Caki2 (cell line): ENCODE measurements at places on chromosomes 11 and 22.

DNA sequence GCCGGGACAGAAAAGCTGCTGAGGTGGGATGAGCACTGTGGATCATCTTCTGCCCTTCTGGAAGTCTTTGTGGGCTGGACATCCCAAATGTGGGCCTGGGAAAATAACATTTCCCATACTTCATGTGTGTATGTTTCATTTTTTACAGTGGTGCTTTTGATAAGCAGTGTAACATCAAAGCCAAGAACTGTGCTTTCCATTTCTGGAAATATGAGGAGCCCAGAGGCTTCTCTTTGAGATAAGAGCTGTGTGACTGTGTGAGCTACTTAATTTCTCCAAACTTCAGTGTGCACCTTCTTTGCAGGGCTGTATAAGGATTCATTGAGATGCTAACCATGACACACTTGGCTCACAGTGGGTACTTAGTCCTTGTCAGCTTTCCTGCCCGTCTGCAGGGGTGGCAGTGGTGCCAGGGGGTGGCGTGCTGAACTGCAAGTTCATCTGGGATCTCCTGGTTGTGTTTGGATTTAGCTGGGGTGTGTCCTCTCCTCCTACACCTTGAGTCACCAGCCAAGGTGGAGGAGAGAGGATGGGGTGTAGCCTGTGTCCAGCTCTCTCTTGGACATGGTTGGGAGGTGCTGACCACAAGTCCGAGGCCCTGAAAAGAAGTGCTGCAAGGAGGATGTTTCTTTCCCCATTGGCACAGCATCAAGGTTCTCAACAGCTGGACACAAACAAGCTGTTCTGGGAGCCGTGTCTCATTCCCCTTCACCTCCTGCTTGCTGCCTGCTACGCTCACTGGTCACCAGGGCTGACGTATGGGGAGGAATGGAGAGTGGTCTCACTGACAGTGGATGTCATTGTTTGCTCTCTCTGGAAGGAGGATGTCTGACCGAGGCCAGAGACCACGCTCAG is 139.4 kb downstream of the TEAD1 start:
- peak; percentile 83 for DNase-seq

- peak; percentile 75 for DNase-seq
Observed at GRCh38 chr11:95149651-95150364, 60.2 kb downstream of the ENDOD1 start.

DNA sequence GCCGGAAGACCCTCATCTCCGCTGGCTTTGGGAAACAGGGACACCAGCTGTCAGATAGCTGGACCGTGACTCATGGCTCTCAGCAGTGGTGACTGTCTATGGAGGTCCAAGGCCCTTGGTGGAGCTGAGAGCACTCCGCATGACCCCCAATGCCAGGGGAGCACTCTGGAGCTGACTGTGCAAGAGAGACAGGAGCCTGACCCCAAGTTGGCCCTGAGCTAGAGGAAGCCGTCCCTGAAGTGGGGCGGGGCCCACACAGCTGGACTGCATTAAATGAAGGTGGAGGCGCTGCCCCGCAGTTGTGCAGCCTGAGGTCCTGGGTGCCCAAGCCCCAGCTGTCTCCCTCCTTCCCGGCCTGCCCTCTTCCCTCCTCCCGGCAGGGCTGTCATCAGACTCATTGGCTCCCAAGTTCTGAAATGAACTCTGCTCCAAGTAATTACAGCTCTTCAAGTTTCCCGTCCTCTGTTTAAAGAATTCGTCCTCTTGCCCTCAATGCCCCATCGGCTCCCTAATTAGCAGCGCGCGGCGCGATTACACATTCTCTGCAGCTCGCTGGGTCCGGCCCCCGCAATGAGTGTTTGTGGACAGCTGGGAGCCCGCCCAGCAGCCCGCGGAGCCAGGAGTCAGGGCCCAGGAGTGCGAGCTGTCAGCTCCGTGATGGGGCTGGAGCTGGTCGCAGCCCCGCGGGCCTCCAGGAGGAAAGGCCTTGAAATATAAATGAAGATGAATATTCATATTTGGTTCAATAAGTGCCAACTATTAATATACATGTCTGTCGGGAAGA is 93.2 kb upstream of the LMO1 start:
- no peak for DNase-seq

DNA sequence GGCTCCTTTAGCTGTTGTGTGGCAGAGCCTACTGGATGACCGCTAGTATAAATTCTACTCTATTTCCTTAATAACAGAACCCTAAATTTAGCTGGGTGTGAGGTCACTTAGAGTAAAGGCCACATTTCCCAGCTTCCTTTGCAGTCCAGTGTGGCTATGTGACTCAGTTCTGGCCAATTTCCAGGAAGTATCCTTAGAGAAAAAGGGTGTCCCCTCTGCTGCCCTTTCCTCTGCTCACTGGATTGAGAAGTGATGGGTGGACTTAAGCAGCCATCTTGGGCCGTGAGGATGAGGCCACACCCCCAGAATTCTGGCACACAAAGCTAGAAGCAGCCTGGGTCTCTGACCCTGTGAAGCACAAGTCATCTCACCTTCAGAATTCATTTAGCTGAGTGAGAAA is 11.7 kb upstream of the RASD2 start:
- DNase-seq = no peak

- DNase-seq = no peak
Observed at GRCh38 chr11:19555266-19555665, 157.4 kb upstream of the NAV2 start.

GRCh38 chr11:125091877-125092664 is 19.4 kb downstream of the TMEM218 start:
- no peak for DNase-seq

DNA sequence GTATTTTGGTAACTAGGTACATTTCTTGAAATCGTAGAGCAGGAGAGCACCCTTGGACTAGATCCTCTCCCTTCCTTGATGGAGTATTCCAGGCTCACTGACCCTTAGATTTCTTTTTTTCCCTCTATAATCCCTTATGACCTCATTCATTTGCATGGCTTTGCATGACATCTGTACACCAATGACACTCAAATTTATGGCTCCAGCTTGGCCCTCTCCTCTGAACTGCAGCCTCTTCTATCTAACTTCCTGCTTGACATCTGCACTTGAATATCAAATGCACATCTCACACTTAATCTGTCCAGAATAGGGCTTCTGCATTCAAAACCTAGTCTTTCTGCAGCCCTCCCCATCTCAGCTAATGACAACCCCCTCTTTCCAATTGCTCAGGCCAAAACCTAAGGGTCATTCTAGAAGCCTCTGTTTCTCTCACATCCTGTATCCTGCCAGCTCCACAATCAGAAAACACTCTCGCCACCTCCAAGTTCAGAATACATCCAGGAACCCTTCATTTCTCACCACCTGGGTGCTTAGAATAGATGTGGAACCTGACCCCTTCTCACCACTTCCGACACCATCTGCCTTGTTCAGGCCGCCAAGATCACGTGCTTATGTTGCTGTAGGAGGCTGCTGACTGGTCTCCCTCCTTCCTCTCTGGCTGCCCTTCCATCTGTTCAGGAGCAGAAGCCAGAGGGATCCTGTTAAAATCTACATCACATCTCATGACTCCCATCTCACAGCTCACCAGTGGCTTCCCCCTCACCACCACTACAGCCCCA is 138.9 kb upstream of the MTNR1B start:
- no peak for DNase-seq

- no peak for DNase-seq
Observed at GRCh38 chr11:119659971-119660723, 68.9 kb downstream of the NECTIN1 start.

DNA sequence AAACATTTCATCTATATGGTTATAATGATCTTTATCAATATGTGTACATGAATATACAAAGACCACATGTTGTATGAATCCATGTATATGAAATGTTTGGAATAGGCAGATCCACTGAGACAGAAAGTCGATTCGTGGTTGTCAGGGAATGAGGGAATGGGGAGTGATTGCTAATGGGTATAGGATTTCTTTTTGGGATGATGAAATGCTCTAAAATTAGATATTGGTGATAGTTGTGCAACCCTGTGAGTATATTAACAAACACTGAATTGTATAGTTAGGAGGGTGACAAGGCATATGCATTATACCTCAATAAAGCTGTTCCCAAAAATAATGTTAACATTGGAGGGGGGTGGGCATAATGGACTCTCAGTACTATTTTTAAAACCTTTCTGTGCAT is 5.0 kb upstream of the PTPMT1 start:
- no peak for DNase-seq

DNA sequence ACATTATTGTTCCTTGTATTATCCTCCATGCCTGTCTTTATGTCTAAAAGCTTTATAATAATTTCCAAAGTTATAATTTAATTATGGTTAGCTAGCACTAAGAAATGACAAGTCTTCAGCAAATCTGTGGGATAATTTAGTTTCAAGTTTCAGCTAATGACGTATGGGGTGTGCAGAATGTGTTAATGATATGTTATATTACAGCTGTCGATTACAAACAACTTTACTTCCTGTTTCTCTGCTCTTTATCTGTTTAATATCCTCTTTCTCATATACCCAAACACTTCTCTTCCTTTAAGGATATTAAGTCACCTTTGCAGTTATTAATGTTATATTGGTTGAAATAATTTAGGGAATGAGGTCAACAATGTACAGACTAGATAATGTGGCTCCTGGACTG is 161.8 kb downstream of the CASP12 start:
- no peak for DNase-seq

GRCh38 chr11:69888483-69889181 is 69.4 kb upstream of the FGF3 start:
- peak; percentile 53 for DNase-seq

- DNase-seq = no peak
Observed at GRCh38 chr22:23233752-23234408, 53.6 kb downstream of the BCR start.

DNA sequence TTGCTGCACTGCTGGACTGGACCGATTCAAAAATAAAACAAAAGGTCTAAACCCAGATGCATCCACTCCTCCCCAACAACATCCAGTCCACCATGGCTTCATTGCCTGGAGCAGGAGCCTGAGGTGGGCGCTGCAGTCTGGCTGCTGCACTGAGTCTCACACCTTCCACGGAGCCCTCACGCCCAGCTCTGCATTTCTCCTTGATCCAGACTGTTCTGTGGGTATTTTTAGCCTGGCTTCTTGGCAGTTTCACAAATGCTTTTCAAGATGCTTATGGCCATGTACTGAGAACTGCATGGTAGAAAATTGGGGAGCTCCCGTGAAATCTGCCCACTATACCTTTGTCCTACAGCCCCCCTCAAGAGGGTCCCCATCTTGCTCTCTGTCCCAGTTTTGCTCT is 53.3 kb upstream of the JAM3 start:
- no peak for DNase-seq
